Glutamatergic neuron (in vitro differentiated cells): ENCODE measurements at places on chromosomes 3 and 15.

DNA sequence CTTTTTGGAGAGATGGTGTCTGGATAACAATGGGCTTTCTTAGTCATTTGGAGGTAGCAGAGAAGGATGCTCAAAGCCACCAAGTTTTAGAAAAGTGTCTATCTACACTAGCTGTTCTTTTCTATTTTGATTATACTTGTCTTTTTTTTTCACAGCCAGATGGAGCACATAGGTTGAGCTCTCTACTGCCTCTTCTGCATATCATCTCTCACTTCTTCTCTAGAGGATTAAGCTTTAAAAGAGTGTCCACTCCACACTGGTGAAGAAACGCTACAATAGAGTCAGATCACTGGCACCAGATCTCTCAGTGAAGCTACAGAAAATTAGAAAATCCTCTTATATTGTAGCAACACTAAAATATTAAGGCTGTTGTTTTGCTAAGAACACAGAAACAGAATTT, 145.3 kb upstream of the MBNL1 start:
- DNase-seq, result no peak

DNA sequence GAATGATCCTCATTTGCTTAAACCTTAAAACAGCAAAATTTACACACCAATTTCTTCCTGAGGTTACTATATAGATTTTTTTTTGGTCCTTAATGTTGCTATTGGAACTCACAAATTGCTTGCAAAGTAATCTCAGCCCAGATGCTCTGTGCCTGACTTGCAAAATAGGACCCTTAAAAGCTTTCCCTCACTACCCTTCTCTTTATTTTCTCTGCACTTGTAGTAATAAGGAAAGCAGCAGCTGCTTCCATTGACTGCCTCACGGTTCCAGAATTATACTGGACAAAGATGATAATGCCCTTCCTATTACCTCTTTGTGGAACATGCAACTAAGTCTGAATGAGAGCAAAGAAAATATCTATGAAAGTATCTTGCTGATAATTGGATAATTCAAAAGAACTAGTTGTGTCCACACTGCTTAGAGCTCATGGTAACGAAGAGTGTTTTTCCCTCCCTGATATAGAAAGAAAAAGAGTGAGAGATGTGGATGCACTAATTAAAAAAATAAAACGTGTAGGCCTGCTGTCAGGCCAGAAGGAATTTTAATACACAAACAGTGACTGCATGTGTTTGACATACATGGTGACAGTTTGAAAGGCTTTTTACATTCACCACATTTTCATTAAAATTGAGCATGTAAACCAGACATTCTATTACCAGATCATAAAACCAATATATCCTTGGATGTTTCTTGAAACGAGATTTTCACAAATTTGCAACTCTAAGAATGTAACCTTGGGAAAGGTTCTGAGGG, 783.1 kb downstream of the GBE1 start:
- DNase-seq, result no peak

- no peak for DNase-seq
Observed at GRCh38 chr15:45795440-45796069, 160.7 kb downstream of the SQOR start.

DNA sequence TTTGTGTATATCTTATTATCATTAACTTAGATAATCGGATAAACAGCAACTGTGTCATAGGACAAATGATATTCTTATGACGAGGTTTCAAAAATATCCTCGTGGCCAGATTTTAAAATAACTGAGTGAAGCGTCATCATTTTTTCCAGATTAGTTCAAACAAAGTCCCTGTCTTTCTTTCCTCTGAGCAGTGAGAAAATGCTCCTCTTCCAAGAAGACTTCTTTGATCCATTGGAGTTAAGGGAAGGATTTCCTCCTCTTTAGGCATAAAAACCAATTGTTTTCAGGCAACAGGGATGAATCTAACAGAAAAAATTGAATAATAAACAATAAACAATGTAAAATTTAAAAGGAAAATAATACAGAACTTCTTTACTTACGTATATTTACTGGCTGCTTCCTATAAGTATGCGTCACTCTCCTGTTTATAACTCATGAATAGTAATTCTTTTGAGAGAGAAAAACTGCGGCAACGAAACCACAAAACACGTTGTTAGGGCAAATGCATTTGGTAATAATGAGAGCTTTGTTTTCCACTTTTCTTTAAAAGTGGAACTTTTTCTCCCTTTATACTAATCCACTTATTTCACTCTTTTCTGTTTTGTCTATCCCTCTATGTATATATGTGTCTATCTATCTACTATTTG, 419.4 kb upstream of the ONECUT1 start:
- no peak for DNase-seq

GRCh38 chr3:108493862-108494261, 16.5 kb downstream of the MYH15 start:
- DNase-seq, result no peak

- DNase-seq, result no peak
Observed at GRCh38 chr3:15942462-15942861, 144.7 kb upstream of the ANKRD28 start.

GRCh38 chr15:86756688-86757087, 677.0 kb downstream of the AGBL1 start:
- no peak for DNase-seq

DNA sequence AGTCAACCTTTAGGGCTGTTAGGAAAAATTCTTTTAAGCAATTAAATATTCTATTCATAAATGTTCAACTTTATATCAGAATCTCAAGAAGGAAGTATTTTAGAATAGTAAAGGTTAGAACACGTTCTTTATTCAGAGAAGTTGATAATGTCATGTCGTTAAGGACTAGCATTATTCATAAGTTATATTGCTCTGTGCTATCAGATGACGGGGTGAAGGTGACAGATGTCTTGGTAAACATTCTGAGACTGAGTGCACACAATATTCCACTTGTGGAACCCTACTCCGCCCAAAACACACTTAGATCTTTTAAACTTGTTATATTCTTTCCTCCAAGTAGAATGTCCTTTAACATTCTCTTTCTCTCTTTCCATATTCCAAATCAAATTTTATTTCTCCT, 7.9 kb downstream of the AP4E1 start:
- no peak for DNase-seq

DNA sequence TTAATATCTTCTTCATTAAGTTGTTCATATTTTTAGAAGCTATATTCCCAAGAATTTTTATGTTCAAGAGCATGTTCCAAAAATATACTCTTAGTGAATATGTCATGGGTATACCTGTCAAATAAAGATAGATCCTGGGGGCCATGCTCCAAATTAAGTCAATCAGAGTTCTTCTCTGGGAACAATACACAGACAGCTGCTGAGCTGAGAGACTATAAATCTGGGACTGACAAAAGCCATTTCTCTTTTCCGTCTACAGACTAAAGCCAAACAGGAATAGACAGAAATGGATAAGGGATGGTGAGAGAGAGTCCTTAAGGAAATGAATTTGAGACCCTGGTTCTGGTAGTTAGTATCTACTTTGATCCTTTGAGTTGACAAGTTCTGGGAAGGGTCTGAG, 465.1 kb upstream of the RASGRP1 start:
- DNase-seq, result no peak

- no peak for DNase-seq
Observed at GRCh38 chr3:15521573-15521965, at the start of gene COLQ. COLQ (minus strand) TSS chr3:15521706; CDS start chr3:15521625, 81 bp downstream.

GRCh38 chr15:98160236-98160635, 199.7 kb downstream of the ARRDC4 start:
- no peak for DNase-seq

DNA sequence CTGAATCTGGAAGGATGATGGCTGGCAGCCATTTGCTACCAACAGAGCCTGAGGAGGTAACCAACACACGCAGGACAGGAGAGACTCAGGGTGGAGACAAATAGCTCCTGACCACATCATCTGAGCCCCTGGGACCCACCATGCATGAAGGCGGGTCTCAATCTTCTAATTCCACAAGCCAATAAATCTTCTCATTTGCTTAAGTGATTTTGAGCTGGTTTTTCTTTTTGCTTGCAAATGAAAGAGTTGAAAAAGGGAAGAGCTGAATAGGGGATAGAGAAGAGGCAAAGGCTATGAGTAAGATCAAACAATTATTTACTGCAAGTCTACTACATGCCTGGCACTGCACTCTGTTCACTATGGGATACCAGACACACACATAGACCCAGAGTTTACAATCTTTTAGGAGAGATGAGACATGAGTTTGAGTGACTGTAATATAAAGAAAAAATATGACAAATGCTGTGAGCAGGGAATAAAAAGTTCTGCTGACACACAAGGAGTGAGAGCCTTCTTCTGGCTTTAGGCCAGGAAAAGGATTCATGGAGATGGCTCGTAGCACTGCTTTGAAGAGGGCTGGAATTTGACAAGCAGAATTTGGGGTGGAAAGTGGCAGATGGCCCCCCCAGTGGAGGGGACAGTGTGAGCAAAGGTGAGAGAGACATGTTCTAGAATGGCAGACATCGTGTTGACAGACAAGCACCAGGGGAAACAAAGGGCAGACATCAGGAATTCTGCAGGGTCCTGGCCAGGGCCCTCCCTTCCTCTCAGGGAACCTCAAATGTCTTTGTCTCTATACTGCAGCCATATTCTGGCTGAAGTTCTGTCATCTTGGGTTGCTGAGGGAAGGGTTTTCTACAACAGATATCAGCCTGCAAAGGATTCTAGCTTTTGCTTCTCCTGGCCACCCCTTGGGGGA, 69.8 kb upstream of the WNT5A start:
- DNase-seq, result no peak

DNA sequence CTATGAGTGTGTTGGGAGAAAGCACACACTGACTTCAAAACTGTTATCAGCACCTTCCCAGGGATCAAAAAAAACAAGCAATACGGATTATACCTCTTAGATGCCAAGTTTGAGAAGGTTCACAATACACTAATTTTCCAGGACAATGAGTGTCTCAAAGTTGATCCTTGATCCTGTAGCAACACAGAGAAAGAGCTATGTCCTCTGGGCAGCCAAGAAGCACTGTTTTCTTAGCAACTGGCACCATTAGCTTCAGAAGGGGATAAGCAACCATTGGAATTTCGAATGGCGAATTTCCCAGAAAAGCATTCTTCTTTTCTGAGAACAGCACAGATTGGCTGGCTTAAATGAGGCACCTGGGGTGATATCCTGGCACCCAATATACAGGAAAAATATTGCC, 270.3 kb upstream of the RORA start:
- DNase-seq, result no peak

DNA sequence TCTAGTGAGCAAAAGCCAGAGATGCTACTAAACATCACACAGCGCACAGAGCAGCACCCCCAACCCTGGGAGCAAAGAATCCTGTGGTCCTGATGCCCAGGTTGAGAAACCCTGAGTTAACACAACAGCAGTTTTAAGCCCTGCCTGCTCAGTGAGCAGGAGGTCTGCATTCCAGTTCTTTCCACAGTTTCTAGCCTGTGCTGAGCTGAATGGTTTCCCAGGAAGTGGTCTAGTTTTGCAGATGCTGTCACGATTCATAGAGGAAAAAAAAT, 171.1 kb upstream of the PROK2 start:
- DNase-seq, result no peak

DNA sequence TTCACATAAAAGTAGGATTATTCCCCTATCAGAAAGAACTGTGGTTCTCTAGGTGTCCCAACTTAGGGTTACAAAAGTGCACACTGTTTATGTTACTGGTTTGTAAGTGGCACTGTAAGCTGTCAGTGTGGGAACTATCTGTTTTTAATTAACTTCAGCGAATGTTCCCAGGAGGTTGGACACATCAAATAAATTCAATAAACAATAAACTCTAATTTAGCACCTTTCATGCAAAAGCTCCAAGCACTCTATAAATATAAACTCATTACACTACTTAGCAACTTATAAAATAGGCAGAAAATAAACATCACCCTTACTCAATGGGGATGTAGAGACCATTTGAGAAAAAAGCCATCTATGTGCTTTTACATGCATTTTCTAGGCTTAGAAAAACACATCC, 168.4 kb upstream of the SLC2A2 start:
- DNase-seq, result no peak

- no peak for DNase-seq
Observed at GRCh38 chr3:57179580-57180410, 14.6 kb upstream of the IL17RD start.
